GM20000 (cell line): ENCODE measurements at places on chromosomes 2 and 18.

- peak; percentile 67 for DNase-seq
These were observed 2.3 kb upstream of the NR4A2 start for GRCh38 chr2:156334496-156335478.

GRCh38 chr2:201261471-201261870 is 1.1 kb downstream of the CASP8 start:
- DNase-seq, result no peak

GRCh38 chr2:179745635-179746256 is 115.7 kb downstream of the ZNF385B start:
- no peak for DNase-seq

DNA sequence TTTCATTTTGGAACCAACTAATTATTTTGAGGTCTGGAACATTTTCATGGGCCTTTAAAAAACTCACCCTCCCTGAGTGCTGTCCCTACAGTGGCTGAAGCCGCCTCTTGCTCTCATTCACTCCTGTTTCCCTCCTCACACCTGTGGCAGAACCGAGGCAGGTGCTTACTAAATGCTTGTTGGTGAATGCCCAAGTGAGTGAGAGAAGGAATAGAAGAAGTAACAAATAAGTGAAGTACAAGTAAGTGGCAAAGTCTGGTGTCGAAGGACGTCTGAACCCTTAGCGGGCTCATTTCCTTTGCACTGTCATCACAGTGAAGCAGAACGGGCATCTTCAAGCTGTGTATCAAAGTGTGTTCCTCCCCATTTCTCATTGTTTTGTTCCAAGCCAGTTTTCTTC is 135.2 kb downstream of the RHBDD1 start:
- no peak for DNase-seq

DNA sequence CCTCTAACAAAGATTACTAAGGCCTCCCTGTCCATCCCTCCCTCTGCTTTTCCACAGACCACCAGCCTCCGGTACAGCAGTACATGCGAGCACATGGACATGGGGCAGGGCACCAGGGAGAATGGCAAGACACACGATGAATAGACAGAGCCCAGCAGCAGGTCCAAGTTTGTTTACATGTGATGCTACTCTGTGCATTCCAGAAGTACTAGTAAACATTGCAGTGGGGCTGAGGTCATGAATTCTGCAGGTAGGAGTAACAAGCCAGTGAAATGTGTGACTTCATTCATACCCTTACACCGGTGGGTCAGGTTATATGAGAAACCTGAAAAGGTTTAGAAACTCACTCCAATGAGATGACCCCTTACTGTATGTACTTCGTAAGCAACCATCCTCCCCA is 205.7 kb downstream of the BCL11A start:
- no peak for DNase-seq

DNA sequence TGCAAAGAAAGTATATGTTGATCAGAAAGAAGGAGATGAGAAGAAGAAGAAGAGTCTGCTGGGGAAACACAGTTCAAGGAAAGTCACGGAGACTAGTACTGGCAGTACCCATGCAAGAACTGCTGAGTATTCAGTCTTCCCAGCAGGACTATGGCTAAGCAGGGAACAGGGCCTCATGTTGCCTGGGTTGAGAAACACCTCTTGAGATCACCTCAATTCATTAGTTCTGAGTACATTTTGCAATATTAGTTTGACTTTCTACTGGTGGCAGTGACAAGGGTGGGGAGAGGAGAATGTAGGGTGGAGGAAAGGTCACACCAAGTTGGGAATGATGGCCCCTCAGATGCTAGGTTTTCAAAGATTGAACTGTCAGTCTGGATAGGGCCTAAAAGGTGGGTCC is 50.5 kb downstream of the MRPL33 start:
- DNase-seq, result no peak

DNA sequence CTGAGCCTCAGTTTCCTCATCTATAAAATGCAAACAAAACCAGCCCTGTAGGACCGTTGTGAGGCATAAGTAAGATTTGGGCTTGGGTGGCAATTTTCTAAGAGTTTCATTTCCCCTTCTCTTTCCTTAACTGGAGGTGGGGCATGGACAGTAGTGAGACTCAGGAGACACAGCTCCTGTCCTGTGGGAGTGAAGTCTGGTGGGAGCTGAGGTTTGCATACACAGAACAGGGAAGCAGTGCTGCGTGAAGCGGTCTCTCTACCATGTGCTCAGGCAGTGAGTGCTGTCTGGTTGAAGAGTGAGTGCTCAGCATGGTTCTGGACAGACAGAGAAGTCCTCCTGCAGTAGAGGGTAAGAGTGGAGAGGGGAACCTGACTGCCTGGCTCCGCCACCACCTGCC is 62.3 kb upstream of the MCFD2 start:
- DNase-seq, result no peak

DNA sequence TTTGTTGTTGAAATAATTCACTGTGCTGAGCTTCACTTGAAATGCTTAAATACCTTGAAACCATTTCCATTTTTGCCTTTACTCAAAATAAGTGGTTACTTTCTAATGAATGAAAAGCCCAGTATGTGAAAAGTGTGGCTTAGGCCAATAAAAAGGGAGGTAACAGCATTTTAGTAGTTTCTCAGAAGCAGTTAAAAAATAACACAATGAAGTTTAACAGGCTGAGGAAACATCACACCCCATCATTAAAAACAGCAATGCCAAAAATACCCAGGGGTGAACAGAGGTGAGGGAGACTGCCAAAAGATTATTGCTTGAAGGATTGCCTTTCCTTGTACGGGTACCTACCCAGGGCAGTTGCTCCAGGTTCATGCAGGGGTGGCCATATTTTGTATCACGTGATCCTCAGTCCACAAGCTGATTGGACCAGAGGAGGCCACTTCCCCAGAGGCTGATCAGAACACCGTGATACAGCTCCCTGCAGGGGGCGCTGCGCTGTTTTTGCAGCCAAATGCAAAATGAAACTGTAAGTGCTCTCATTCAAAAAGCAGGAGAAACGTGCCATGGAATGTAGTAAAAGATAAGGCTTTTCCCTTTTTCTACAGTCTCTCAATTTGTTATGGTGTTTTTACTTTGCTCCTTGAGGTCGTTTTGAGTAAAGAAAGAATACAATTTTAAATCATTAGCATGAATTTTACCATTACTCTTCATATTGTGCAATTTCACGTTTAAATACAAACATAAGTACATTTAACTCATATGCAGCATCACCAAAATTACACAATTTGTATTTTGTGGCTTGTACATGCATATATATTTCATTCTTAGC is 70.2 kb upstream of the SH3BP4 start:
- DNase-seq, result peak; percentile 29

DNA sequence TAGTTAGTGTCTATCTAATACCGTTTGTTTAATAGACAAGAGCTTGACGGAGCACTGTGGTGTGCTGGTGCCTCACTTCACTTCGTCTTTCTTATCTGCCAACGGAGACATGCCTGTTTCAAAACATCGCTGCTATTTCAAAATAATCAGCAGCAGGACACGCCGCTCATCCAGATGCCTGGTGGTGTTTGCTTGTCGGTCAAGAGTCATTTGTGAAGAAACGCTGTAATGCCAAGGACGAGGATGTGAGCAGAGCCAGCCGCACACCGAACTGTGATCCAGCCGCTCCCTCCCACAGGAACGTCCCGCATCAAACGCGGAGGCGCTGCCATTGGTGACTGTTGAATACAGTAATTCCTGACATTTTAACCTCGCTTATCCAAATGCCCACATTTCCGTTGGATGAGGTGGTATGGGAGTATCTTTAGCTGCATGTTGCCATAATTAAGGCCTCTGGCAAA is 432.4 kb downstream of the FBXO15 start:
- DNase-seq, result no peak

DNA sequence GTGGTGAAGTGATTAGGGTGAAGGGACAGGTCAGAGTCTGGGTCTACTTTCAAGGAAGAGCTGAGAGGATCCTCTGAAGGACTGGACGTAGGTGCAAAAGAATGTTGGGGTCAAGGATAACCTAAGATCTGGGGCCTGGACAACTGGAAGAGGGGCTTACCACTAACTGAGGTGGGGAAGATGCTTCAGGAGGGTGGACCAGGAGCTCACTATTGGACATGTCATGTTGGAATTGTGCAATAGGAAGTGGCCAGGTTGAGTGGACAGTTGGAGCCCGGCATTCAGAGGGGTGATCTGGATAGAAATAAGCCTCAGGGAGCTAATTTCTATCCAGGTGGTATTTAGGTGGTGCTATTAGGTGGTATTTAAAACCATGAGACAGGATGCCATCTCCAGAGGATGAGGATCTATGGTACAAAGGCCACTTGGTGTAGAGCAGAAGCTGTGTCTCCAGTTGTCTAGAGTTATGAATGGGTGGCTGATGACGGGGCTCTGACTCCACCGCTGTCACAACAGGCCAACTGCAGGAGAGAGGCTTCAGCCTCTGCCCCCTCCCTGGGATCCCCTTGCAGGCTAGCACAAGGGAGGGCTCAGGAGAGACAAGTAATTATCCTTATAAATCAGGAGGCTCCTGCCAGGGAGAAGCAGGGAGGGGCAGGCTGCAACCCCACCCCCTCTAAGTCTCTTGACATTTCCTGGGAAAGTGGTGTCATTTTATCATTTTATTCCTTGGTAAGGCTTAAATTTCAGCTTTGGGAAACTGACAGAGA is 158.0 kb downstream of the SMAD7 start:
- DNase-seq, result no peak

DNA sequence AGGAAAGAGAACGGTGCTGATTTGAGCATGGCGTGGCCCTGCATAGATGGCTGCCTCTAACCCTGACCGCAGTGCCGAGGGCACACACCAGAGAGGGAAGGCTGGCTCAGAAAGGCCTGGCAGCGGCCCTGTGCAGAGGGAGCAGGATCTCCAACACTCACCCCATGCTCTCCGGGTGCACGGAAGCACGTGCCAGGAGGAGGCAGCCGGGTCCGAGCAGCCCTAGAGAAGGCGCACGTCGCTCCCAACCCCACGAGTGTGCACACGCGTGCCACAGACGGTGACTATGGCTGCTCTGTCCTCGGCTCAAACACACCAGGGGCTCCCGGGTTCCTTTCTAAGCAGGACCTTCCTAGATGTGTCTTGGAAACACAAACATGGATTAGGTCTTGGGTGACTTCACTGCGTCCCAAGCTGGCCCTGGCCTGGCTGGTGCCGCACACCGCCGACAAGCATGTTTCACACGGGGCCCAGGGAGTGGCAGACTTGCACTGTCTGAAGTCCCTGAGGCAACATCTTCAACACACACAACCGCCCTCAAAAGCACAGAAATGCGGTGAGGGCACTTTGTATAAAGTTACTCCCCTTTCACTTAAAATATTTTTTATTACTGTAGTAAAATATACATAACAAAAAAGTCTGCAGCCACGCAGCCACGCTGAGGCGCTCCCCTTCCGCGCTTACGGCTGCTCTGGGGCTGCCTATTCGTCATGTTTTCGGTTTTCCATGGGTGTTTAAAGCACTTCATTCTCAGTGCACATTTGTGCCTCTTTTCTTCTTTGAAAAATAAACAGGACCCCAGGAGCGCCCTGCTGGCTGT is 110.0 kb downstream of the ZNF516 start:
- peak; percentile 22 for DNase-seq

GRCh38 chr18:74529811-74530583 is 4.3 kb upstream of the CNDP1 start:
- no peak for DNase-seq

DNA sequence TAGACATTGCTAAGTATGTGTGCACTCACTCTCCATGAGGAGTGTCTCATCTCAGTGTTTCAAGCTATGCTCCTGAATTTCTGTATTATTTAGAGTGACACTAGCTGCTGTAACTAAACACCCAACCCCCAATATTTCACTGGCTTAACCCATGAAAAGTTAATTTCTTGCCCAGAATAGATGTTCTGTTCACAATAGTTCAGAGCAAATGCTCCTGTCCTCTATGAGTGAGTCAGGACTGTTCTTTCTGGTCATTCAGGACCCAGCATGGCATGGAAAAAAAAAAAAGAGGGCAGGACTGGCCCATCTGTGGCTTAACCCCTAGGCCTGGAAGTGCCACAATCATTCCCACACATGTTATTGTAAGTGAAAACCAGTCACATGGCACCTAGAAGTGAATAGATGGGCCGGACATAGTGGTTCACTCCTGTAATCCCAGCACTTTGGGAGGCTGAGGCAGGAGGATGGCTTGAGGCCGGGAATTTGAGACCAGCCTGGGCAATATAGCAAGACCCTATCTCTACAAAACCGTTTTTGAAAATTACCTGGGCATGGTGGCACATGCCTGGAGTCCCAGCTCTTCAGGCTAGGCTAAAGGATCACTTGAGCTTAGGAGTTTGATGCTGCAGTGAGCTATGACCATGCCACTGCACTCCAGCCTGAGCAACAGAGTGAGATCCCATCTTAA is 663.6 kb downstream of the IRS1 start:
- no peak for DNase-seq

DNA sequence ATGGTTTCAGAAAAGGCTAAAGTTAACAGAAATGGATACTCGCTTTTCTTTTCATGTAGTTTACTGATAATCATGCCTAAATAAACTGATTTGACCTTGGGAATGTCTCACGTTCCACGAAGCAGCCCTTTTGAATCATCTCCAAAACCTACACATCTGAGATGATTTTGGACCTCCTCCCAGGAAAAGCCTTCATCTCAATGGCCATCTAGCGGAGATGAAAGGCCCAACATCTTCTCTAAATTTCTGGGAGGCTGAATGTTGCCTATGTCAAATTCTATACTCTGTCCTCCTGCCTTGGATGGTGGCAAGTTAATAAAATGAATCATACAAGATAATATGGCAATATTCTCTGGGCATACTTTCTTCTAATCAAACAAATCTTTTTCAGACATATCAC is 448.5 kb downstream of the ZEB2 start:
- DNase-seq, result no peak

DNA sequence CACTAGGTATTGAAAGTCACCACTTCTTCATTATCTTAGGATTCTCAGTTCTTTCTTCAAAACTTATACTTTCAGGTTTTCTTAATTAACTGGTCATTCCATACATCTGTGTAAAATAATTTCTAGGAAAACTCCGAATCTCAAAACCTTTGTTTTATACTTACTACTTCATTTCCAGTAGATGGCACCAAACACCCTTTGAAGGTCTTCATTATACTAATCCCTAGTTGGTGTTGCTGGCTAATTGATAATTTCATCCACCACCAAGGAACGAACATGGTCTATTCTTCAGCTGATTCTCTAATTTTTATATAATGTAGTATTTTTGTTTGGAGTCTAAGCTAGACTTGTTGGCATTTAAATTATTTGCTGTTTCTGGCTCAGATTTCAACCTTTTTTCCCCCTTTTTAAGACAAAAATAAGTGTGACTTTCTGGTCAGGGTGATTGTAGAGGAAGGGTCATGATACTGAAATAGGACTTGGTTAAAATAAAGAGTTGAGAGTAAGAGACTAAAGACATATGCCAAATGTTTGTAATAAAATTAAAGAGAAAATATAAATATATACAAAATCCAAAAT is 2.8 kb upstream of the MXD1 start:
- peak; percentile 51 for DNase-seq
